Activated naive CD8-positive, alpha-beta T cell treated with anti-CD3 and anti-CD28 coated beads, Interleukin-2, amount 10 ng/mL, durations not matched to agents 7 days and 5 days (primary cell): ENCODE measurements at places on chromosomes 6 and 20.

- peaks cover 2% of the 10 kb centered on the region for H3K4me1 ChIP-seq
- H3K27me3 ChIP-seq, result no peaks in the 10 kb centered on the region
- peaks cover 21% of the 10 kb centered on the region for H3K36me3 ChIP-seq
- no peak overlapping the region for H3K27ac ChIP-seq
- DNase-seq, result no peak
Observed at GRCh38 chr6:107235511-107235910, 120.2 kb upstream of the BEND3 start.

GRCh38 chr6:71395731-71396409 lies 107.3 kb downstream of the OGFRL1 start:
- peaks cover 20% of the 10 kb centered on the region for H3K27me3 ChIP-seq
- no peak overlapping the region for H3K4me3 ChIP-seq
- no peaks in the 10 kb centered on the region for H3K36me3 ChIP-seq

- no peak overlapping the region for H3K27ac ChIP-seq
- peaks cover 21% of the 10 kb centered on the region for H3K36me3 ChIP-seq
- DNase-seq, result no peak
Observed at GRCh38 chr6:119459207-119459974, 109.8 kb upstream of the MAN1A1 start.

DNA sequence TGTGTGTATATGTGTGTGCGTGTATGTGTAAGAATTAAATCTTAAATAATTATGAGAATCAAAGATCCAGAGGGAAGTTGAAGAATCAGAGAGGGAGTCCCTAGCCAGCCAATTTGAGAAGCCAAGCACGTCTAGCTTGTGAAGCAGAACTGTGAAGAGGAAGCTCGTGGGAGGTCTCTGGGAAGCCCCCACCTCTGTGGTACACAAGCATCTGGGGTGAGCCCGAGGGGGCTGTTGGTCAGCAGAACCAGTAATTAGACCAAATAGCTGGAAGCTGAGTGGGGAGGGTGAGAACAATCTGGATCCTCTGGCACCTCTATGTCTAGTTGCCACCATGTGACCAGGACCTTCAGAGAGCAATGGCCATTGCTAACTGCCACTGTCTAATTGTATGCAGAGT lies 310.0 kb upstream of the PRND start:
- no peak for DNase-seq

DNA sequence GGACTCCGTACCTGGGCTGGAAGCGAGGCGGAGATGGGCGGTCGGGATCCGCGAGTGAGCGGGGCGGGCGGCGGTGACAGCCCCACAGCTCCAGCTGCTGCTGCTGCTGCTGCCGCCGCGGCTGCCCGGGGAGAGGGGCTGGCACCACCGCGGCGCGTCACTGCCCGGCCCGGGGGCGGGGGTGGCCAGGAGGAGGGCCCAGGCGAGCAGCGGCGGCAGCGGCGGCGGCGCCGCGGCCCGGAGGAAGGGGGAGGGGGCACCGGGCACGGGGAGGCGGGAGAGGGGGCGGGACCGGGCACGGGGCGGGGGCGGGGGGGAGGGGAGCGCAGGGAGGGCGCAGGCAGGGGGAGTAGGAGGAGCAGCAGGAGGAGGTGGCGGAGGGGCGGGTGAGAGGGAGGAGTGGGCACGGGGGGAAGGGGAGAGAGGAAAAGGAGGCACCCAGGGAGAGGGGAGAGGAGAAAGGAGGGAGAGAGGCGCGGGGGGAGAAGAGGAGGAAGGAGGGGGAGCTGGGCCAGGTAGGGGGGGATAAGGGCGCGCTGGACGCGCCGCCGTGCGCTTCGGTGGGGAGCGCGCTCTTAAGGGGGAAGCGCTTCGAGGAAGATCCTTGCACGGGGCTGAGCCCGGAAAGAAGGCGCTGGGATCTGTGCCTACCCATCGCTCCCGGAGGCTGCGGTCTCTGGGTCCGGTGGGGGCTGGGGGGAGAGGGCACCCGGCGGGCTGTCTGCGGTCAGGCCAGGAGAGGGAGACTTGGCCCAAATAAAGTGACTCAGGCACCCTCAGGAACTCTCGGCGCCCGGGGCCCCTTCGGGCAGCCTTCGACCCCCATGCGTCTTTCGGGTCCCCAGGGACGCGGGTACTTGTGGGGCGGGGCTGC lies 101.5 kb downstream of the NOL4L start:
- H3K27me3 ChIP-seq, result no peaks in the 10 kb centered on the region
- H3K36me3 ChIP-seq, result peaks cover 7% of the 10 kb centered on the region
- H3K27ac ChIP-seq, result no peak overlapping the region
- peaks cover 16% of the 10 kb centered on the region for H3K4me1 ChIP-seq
- DNase-seq, result peak; percentile 68
- H3K4me3 ChIP-seq, result peak overlapping the region; percentile 79

DNA sequence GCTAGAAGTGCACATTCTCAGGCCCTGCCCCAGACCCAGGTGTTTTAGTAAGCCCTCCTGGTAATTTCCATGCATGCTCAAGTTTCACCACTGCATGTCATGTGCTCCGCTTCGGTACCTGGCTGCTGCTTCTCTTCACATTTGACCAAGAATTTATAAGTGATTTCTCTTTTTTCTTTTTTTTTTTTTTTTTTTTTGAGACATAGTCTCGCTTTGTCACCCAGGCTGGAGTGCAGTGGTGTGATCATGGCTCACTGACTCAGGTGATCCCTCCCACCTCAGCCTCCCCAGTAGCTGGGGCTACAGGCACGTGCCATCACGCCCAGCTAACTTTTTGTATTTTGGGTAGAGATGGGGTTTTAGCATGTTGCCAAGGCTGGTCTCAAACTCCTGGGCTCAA lies 16.0 kb downstream of the TM9SF4 start:
- H3K4me3 ChIP-seq, result no peak overlapping the region
- H3K27me3 ChIP-seq, result no peaks in the 10 kb centered on the region
- H3K36me3 ChIP-seq, result peaks cover 14% of the 10 kb centered on the region
- H3K4me1 ChIP-seq, result no peaks in the 10 kb centered on the region

GRCh38 chr6:322259-322930 lies 30.1 kb downstream of the DUSP22 start:
- H3K4me3 ChIP-seq, result no peak overlapping the region
- H3K4me1 ChIP-seq, result peaks cover under 1% of the 10 kb centered on the region

- DNase-seq, result no peak
- no peaks in the 10 kb centered on the region for H3K27me3 ChIP-seq
- H3K27ac ChIP-seq, result no peak overlapping the region
- peaks cover 2% of the 10 kb centered on the region for H3K36me3 ChIP-seq
- H3K4me1 ChIP-seq, result peaks cover 32% of the 10 kb centered on the region
- no peak overlapping the region for H3K4me3 ChIP-seq
Observed at GRCh38 chr6:85468326-85468725, 18.4 kb downstream of the NT5E start.

DNA sequence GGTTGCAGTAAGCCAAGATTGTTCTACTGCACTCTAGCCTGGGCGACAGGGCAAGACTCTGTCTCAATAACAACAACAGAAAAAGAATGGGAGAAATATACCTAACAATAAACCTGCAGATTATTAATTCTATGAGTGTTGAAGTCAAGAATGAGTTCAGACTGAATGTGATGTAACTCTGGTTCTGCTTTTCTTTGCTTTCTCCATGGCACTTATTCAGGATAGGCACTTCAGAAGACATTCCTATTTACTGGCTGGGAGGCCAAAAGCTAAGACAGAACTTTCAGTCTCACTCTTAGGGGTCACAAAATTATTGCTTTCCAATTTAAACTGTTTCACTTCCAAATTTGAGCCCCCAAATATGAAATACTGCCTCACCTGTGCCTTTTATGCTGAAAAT lies 15.7 kb upstream of the PRIM2 start:
- H3K27ac ChIP-seq, result no peak overlapping the region
- H3K36me3 ChIP-seq, result no peaks in the 10 kb centered on the region
- peaks cover 15% of the 10 kb centered on the region for H3K27me3 ChIP-seq

- no peak overlapping the region for H3K27ac ChIP-seq
- no peak overlapping the region for H3K4me3 ChIP-seq
- no peak for DNase-seq
- no peaks in the 10 kb centered on the region for H3K4me1 ChIP-seq
Observed at GRCh38 chr6:133683308-133683580, 205.7 kb upstream of the TCF21 start.

DNA sequence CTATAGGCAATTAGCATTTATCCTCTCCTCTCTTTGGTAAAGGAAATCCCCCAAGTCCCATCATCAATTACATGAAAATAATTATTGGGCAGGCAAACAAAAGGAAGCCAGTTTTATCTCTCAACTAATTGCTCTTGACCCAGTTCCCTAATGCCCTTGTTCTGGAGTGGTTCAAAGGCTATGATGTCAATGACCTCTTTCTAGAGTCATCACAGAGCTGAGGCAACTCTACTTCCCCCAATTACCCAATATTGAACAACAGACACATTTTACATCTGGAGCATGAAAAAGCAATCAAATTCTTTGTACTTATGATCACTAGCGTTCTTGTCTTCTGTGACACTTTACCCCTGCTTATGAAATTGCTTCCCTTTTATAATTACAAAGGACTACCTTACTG lies 43.5 kb downstream of the NT5E start:
- H3K27ac ChIP-seq, result no peak overlapping the region
- H3K4me3 ChIP-seq, result no peak overlapping the region
- no peaks in the 10 kb centered on the region for H3K27me3 ChIP-seq

GRCh38 chr6:27605401-27606342 lies 132.8 kb upstream of the ZNF184 start:
- H3K4me1 ChIP-seq, result peaks cover 19% of the 10 kb centered on the region
- no peak overlapping the region for H3K27ac ChIP-seq
- DNase-seq, result no peak
- H3K36me3 ChIP-seq, result peaks cover 2% of the 10 kb centered on the region
- H3K4me3 ChIP-seq, result peak overlapping the region; percentile 55

DNA sequence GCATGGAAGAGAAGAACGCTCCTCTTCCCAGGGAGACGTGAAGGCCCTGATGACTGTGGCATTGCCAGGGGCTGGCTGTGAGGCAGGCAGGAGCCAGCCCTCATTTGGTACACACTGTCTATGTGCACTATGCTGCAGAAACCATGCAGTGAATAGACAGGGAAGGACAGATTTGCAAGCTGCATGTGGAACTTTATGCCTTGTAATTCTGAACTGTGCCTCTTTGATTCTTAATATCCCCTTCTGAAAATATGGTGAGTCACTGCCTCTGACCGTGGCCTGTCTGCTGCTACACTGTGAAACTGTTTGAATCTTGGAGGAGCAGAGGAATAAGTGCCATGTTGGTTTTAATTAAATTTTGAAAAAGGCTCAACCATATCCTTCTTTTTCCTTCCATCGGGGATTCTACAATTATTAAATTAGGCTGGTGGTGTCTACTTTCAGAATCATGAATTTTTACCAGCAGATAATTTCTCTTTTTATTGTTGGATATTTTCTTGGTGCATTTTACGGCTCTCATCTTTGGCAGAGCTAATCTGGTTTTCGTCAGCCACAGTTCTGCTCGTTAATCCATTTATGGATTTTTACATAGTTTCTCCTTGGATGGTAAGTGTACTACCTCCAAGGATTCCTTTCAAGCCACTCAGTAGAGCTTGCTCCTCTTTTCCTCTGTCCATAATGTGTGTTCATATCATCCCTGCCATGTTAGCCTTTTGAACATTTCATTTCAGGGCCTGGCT lies 301.0 kb upstream of the SLC35B3 start:
- no peaks in the 10 kb centered on the region for H3K36me3 ChIP-seq
- H3K4me1 ChIP-seq, result peaks cover 4% of the 10 kb centered on the region
- no peak overlapping the region for H3K4me3 ChIP-seq
